ENCODE measurements at places on chromosomes 13 and 19.

- peak; percentile 86 for DNase-seq
These were observed 24.0 kb downstream of the SLC8A2 start for GRCh38 chr19:47447470-47448359.

- no peak for DNase-seq
These were observed 32.5 kb upstream of the C1QTNF9 start for GRCh38 chr13:24276861-24277260.

DNA sequence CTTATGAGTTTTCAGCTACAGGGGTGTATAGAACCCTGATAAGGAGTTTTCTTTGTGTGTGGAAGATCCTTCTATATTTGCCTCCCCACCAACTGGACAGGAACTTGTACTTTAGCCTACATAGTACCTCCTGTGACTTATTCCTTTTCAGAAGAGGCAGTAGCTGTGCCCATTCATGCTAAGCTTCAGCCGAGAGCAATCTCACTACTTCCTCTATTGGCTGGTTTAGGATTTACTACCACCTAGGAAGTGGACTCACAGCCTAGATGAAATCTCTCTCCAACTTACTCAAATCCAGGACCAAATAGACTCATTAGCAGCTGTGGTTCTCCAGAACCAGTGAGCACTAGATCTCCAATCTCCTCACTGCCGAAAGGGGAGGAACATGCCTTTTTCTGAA, 2.3 kb upstream of the REX1BD start:
- no peak for DNase-seq

GRCh38 chr19:10823690-10824089, 12.3 kb downstream of the TMED1 start:
- DNase-seq = no peak

- DNase-seq = no peak
These were observed 37.1 kb downstream of the TSHZ3 start for GRCh38 chr19:31312009-31312676.

- DNase-seq = peak; percentile 24
These were observed 753.9 kb downstream of the OLFM4 start for GRCh38 chr13:53782488-53782961.
